Karpas-422 (cell line): ENCODE measurements at places on chromosomes 1 and 21. TPM values are rescaled to one million over a fixed set of nuclear protein-coding genes. Genes with fewer than 3 reads are reported as not detected.

DNA sequence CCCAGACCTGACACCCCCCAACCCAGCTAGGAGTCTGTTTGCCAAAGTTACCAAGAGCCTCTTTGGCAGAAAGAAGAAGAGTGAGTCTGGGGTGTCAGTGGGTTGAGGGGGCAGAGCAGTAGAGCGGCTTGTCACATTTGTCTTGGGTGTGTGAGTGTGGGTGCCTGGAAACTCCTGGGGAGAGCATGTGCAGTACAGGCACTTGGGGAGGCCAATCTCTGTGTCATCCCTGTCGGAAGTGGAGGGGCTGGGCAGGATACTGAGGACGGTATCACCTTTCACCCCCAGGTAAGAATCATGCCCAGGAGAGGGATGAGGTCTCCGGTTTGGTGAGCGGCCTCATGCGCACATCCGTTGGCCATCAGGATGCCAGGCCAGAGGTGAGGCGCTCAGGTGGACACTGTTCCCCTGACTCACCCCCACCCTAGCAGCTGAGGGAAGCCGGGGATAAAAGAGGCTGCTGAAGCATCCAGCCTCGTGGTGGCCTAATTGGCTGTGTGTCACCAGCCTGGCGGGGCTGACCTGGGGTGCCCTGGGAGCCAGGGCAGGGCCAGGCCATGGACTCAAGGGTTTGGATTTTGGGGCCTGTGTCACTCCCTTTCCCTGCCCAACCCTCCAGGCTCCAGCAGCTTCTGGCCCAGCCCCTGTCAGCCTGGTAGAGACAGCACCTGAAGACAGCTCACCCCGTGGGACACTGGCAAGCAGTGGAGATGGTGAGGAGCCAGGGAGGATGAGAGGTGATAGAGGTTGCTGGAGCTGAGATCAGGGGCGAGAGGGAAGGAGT lies 3.3 kb downstream of the PLK3 start:
- no peak overlapping the region for H3K27ac ChIP-seq
- no peak for DNase-seq
- H3K4me3 ChIP-seq: no peak overlapping the region

DNA sequence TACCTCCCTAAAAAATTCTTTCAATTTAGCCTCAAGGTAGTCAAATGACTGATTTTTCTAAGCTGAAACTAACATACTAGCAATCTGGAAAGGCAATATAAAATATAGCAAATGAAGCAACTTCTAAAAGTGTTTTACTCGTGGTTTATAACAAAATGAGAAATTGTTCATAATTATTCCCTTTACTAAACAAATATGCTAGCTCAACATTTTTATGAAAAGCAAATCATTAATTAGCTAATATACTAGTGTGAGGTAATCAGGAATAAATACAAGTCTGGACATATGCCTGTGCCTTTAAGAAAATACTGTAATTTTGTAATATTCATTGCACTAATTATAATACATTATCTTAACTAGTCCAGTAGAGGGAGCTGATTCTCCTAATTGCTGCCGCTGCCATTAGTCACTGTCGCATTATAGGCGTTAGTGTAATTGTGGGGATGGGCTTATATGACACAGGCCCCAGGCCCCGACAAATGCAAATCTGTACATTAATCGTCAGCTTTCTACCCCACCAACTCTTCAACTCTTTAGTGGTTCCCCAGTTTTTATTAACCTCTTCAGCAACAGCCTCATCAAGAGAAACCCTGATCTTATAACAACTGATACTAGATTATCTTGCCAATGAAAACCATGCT lies 160.9 kb downstream of the GABPA start:
- H3K4me3 ChIP-seq: no peak overlapping the region
- no peaks in the 10 kb centered on the region for H3K27me3 ChIP-seq

GRCh38 chr1:46550751-46551231 lies 656 bp downstream of the KNCN start:
- no peak overlapping the region for H3K4me3 ChIP-seq
- no peaks in the 10 kb centered on the region for H3K27me3 ChIP-seq
- no peak for DNase-seq
- H3K4me1 ChIP-seq: peaks cover 3% of the 10 kb centered on the region
- H3K36me3 ChIP-seq: no peaks in the 10 kb centered on the region
- no peak overlapping the region for H3K27ac ChIP-seq

GRCh38 chr1:198942466-198942865 lies 303.6 kb downstream of the PTPRC start:
- no peak overlapping the region for H3K4me3 ChIP-seq
- no peak overlapping the region for H3K27ac ChIP-seq
- no peak for DNase-seq
- no peaks in the 10 kb centered on the region for H3K36me3 ChIP-seq
- H3K27me3 ChIP-seq: no peaks in the 10 kb centered on the region
- peaks cover 22% of the 10 kb centered on the region for H3K4me1 ChIP-seq

LRRC38 gene
- total RNA-seq: not detected in 2 replicates

DNA sequence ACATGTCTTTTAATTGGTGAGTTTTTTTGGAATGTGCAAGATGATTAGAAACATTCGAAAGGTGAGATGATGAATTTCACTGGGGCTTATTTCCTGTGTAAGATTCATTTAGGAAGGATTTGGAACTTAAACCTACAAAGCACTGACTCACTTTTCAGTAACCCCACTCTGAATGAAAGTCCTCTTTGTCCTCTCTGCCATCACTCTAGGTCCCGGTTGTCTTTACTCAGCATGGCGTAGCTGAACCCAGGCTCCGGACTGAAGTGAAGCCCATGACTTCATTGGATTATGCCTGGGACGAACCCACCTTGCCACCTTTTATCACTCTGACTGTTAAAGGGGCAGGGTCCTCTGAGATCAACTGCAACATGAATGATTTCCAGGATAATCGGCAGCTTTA lies 139.4 kb downstream of the VPS13D start:
- H3K27ac ChIP-seq: no peak overlapping the region
- H3K4me1 ChIP-seq: no peaks in the 10 kb centered on the region
- no peaks in the 10 kb centered on the region for H3K36me3 ChIP-seq
- no peaks in the 10 kb centered on the region for H3K27me3 ChIP-seq

KCNJ10 gene
- total RNA-seq: not detected in 2 replicates

GRCh38 chr1:248897412-248898337 lies 8.4 kb upstream of the PGBD2 start:
- no peaks in the 10 kb centered on the region for H3K27me3 ChIP-seq
- no peaks in the 10 kb centered on the region for H3K4me1 ChIP-seq
- H3K4me3 ChIP-seq: no peak overlapping the region
- H3K36me3 ChIP-seq: no peaks in the 10 kb centered on the region
- no peak overlapping the region for H3K27ac ChIP-seq

DIRAS3 gene
- total RNA-seq: not detected in 2 replicates

WNT4 gene
- total RNA-seq: not detected in 2 replicates

- DNase-seq: peak; percentile 34
- no peaks in the 10 kb centered on the region for H3K27me3 ChIP-seq
- no peak overlapping the region for H3K4me3 ChIP-seq
- H3K27ac ChIP-seq: no peak overlapping the region
Observed at GRCh38 chr21:28548291-28548690, 444.4 kb downstream of the LTN1 start.

CTXND2 gene
- total RNA-seq: not detected in 2 replicates

GRCh38 chr1:155950829-155951228 lies 9.4 kb downstream of the RXFP4 start:
- peaks cover 30% of the 10 kb centered on the region for H3K4me1 ChIP-seq
- H3K4me3 ChIP-seq: no peak overlapping the region
- peaks cover 50% of the 10 kb centered on the region for H3K36me3 ChIP-seq
- H3K27me3 ChIP-seq: no peaks in the 10 kb centered on the region
- H3K27ac ChIP-seq: no peak overlapping the region

GRCh38 chr21:45869121-45870007 lies 112.2 kb upstream of the COL6A1 start:
- no peak overlapping the region for H3K27ac ChIP-seq
- H3K4me1 ChIP-seq: no peaks in the 10 kb centered on the region
- no peak overlapping the region for H3K4me3 ChIP-seq

NEK2 gene
- total RNA-seq: 25.9 and 35.0 TPM in 2 replicates

DNA sequence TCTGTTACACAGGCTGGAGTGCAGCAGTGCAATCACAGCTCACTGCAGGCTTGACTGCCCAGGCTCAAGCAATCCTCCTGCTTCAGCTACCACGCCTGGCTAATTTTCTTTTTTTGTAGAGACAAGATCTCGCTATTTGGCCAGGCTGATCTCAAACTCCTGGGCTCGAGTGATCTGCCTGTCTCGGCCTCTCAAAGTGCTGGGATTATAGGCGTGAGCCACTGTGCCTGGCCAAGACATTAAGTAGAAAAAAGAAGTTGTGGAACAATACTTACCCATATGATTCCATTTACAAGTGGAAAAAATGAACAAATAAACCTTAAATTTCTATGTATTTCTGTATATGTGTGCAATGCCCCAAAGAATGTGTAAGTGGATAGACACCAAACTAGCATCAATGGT lies 30.3 kb upstream of the ID3 start:
- H3K36me3 ChIP-seq: no peaks in the 10 kb centered on the region
- DNase-seq: peak; percentile 69
- H3K4me3 ChIP-seq: no peak overlapping the region
- peak overlapping the region; percentile 52 for H3K27ac ChIP-seq
- H3K27me3 ChIP-seq: no peaks in the 10 kb centered on the region

WDR64 gene
- not detected in 2 replicates for total RNA-seq

GRCh38 chr1:212477680-212478466 lies 45.2 kb downstream of the NENF start:
- H3K4me1 ChIP-seq: peaks cover 3% of the 10 kb centered on the region
- no peak for DNase-seq
- H3K4me3 ChIP-seq: no peak overlapping the region
- H3K27me3 ChIP-seq: no peaks in the 10 kb centered on the region
